ENCODE measurements at places on chromosomes 16 and 17. TPM values are rescaled to one million over a fixed set of nuclear protein-coding genes. Genes with fewer than 3 reads are reported as not detected.
A peak's percentile ranks its signal among the peaks of the same experiment; 100 is the strongest.

- no peak for DNase-seq
Measured at GRCh38 chr17:7141824-7142223, 27.2 kb upstream of the ASGR2 start.

DNA sequence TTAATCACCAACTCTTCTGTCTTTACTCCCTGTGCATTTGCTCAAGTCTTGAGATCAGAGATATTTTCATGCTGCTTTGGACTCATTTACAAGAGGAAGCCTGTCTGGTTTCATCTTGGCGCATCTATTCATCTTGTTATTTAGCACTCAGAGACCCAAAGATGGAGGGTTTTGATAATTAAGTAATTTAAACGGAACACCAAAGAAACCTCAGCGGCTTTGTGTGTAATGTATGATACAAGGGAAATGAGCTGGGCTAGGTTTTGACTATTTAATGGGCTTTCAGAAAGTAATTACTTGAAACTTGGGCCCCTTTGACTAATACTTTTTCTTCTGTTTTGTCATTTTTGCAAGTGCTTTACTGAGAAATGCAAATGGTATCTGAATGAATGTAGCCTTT, 66.2 kb upstream of the CACNG3 start:
- no peak for DNase-seq

DNA sequence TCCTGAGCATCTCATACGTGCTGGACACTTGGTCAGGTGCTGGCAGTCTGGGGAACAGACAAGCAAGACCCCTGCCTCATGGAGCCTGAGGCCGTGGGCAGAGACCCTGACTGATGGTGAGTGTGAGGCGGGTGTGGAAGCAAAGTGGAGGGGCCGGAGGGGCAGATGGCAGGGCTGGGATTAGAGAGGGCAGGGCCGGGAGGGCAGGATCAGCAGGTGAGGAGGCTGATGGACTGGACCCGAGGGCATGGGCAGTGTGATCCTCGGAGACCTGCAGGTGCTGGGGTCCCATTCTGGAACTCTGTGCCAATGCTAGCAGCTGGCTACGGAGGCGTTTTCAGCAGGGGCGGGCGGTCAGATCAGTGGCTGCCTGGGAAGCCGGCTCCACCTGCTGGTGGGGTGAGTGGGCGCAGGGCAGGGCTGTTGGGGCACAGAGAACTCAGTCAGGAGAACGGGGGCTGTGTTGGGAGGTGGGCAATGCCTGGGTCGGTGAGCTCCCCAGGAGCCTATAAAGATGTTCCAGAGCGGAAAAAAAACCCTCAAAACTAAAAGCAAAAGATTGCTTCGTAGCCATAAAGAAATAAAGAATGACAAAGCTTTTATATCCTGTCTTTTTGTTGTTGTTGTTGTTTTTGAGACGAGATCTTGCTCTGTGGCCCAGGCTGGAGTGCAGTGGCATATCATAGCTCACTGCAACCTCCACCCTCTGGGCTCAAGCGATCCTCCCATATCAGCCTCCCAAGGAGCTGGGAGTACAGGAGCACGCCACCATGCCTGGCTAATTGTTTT, 8.9 kb upstream of the C16orf74 start:
- no peak for DNase-seq

BRD7 gene
- total RNA-seq: 81.6 TPM

DNA sequence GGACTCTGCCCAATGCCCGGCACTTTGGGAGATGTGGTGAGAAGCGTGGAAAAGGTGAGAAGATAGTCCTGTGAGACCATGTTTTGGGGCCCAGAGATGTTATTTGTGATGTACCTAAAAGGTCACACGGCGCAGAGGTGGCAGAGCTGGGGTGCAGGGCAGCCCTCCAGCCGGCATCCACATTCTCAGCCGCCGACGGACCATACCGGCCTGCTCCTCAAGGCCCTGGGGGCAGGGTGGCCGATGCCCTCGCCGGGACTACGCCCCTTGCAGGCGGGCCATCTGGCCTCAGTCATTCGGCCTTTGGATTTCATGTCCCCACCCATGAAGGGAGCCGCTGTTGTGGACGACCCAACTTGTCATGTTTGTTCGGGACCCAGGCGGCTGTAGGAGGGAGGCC, 131.4 kb upstream of the GSE1 start:
- no peak for DNase-seq

GRCh38 chr16:30534368-30535105, at the start of gene ZNF747:
Gene ZNF747, minus strand, starts transcription at chr16:30534858. Its CDS starts 179 bp downstream, at chr16:30534679.
- peak; percentile 87 for DNase-seq

DNA sequence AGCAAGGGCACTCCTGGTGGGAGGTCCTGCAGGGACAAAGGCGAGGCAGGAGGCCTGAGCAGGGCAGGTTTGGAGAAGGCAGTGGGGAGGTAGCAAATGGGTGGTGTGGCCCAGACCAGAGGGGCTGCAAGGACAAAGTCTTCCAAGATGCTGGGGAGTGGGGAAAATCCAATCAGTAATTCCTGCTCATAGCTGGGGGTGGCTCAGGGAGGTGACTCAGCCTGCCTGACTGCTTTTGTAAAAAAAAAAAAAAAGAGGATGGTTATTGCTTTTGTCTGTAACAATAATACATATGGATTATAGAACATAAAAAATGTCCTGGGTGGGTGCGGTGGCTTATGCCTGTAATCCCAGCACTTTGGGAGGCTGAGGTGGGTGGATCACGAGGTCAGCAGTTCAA, 5.2 kb downstream of the IL34 start:
- DNase-seq: no peak

DNA sequence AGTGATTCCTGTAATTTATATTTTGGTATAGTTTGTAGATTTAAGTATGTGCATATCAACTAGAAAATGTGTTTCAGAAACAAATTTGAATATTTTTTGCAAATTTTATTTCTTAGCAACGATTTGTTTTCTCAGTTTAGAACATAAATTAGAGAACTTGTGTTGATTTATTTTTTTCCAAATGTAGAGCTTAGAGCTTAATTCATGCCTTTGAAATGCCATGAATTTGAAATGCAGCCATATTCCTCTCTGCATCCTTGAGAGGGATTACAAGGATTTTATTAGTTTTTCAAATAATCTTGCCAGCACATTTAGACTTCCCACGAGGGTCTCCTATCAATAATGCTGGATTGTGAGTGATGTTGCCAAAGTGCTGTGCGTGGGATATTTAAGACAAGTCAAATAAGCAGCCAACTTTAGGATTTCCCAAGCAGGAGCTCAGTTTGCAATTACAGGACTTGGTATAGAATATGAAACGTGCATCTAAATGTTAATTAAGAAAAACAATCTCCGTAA, 6.7 kb upstream of the SMPD3 start:
- DNase-seq: no peak

DNA sequence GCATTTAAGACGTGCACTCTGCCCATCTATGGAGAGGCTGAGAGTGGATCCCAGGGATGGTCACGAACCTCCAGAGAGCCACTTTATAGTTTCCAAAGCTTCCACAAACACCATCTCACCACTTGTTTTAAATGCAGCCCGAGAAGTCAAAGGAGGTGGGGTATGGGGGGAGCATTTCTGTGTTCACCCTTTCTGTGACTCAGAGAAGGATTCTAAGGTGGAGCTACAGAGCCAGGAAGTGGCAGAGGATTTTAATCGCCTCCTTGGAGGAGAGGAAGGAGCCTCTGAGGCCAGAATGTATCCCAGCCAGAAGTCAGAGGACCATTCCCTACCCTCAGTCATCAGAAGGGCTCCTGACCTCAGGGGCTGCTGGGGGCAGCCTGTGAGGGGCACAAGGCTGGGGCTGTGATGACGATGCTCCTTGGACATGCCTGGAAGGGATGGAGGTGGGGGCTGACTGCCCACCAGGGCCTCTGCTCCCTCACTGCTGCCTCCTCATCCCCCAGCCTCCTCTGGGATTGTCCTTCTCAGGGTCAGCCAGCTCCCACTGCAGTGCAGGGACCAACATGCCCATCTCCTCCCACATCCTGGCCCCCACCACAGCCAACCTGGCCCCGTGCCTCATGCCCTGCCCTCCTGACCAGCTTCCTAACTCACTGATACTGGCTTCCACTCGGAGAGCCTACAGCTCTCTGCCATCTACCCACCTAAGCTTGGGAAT, 2.8 kb downstream of the XYLT2 start:
- no peak for DNase-seq

DNA sequence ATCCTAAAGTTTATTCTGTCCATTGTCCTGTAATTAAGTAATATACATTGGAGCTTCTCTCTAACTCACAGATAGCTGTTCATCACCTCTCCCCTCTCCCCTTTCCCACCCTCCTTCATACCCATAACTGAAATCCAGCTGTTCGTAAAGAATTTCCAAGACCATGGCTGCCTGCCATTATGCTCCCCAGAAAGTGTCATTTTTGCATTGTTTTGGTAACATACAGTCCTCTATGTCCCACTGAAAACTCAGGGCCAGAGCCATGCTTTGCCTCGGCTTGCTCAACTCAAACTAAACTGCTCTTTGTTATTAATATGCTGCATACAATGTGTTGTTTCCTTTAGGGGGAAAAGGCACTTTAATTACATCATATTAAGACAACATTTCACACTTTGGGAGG, 132.0 kb downstream of the MRTFB start:
- DNase-seq: no peak

DNA sequence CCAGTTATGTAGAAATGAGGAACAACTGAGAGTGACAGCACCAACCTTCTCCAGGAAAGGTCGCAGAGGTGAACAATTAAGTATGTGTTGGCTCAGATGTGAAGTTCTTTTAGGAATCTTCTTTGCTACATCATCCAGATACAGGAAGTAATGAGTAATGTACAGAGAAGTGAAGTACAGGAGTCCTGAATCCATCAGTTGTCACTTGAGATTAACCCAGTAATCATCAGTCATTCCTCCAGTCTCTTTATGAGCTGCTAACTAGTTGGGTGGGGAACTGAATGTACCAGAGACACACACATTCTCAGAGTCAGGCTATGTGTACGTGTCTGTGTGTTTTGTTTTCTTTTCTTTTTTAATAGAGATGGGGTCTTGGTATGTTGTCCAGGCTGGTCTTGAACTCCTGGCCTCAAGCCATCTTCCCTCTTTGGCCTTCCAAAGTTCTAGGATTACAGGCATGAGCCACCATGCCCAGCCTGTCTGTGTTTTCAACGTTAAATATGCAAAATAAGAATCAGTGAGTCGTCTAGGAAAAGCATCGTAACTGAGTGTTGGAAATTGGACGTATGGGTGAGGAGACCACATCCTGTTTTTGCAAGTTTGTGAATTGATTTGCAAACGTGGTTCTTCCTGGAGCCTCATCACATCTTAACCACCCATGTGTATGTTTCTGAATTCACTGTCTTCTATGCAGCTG, 19.9 kb downstream of the ZNF200 start:
- no peak for DNase-seq

GRCh38 chr17:50174444-50174843, 8.6 kb downstream of the SGCA start:
- no peak for DNase-seq

GRCh38 chr16:72664056-72664508, 383.8 kb downstream of the ZFHX3 start:
- no peak for DNase-seq

PDIA2 gene
- 0.18 TPM for total RNA-seq

KRT33B gene
- total RNA-seq: not detected

TP53TG3D gene
- 2.8 TPM for total RNA-seq

DNA sequence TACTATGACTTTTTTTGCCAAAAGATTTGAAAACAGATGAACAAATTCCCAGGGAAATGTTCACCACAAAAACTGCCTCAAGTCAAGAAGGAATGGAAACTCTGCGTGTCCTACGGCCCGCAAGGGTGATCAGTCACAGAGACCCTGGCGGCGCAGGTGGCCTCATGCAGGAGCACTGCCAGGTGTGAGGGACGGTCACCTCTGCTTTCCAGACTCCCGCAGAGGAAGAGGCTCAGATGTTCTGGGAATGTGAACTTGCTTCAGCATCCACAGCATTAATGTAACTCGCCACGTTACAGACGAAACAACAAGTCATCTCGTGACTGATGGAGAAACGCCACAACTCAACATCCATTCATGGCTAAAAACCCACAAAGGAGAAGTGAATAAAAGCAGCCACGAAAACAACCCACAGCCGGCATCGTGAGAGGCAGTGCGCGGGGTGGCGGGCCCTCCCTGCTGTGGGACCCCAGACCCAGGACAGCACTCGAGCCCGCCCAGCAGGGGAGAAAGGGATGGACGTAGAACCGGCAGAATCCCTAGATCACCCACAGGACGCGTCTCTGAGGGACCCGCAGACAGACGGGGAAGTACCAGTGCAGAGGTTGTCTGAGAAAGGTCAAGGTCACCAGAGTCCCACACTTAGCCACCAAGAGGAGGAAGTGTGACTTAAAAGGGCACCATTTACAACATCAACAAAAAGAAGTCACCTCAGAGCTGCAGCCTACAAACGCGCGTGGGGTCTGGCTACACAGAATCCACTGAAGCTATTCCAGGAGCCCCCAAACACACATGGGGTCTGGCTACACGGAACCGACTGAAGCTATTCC, 76.9 kb upstream of the GNG13 start:
- DNase-seq: no peak

DNA sequence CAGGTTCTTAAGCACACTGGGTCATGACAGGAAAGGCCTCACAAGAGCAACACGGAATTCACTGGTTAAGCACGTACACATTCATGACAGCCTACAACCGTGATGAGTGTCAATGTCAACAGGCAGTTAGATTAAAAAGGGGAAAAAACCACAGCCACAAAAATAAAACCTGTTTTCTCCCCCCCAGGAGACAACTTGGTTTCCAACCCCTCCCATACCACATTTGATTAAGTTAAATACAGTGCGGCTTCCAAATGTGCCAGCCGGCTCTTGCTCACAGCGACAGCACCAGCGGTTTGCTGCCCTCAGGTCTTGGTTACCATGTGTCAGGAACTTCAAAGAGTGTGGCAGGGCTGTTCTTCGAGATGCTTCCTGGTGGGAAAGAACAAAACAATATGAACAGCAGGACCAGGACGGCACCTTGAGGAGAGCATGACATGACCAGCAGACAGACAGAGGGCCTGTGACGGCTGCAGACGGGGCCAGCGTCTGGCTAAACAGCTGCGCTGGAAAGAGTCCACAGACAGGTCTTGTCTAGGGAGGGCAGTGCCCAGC, 193.6 kb downstream of the PARN start:
- peak; percentile 87 for DNase-seq

GRCh38 chr16:67666559-67667452, at the start of the genes C16orf86 and ENKD1:
Gene C16orf86, plus strand, starts transcription at chr16:67666814. Its CDS starts 157 bp downstream, at chr16:67666971.
Gene ENKD1, minus strand, starts transcription at chr16:67666750. Its CDS starts 308 bp downstream, at chr16:67666442.
- DNase-seq: peak; percentile 70

Data from SJCRH30 (cell line).